A549 treated with Hydrocortisone at 1 μM for 4 hours (cell line): ENCODE measurements at places on chromosomes 3 and 15. TPM values are rescaled to one million over a fixed set of nuclear protein-coding genes. Genes with fewer than 3 reads are reported as not detected.

The CPNE9 gene
- 0.10 to 0.30 TPM (median 0.18 TPM) in 5 replicates for total RNA-seq

The MFGE8 gene
- 309 to 357 TPM (median 315 TPM) in 5 replicates for total RNA-seq

The SLC9C1 gene
- not detected in 5 replicates for total RNA-seq

The NPHP3 gene
- 6.6 to 8.9 TPM (median 8.6 TPM) in 5 replicates for total RNA-seq

The PPP1R2 gene
- total RNA-seq = 14.1 to 19.3 TPM (median 15.7 TPM) in 5 replicates

The ANKRD34C gene
- not detected in 5 replicates for total RNA-seq

The MORC1 gene
- total RNA-seq = not detected in 5 replicates

The CHRNA7 gene
- 3.4 to 5.2 TPM (median 3.8 TPM) in 5 replicates for total RNA-seq

The SMAD6 gene
- 21.5 to 30.5 TPM (median 27.7 TPM) in 5 replicates for total RNA-seq

The CD80 gene
- total RNA-seq = not detected in 5 replicates

The ITGB5 gene
- total RNA-seq = 425 to 500 TPM (median 462 TPM) in 5 replicates

The ZNF502 gene
- 1.5 to 2.3 TPM (median 1.6 TPM) in 5 replicates for total RNA-seq

The PLCH1 gene
- total RNA-seq = 0.79 to 1.1 TPM (median 0.84 TPM) in 5 replicates

The GADL1 gene
- not detected in 5 replicates for total RNA-seq

The TMEM108 gene
- total RNA-seq = not detected in 5 replicates

The SELENOK gene
- total RNA-seq = 18.9 to 22.8 TPM (median 21.9 TPM) in 5 replicates

The LTK gene
- total RNA-seq = 0.03 to 0.10 TPM (median 0.07 TPM) in 5 replicates

The SLC24A5 gene
- not detected in 5 replicates for total RNA-seq

The ABHD5 gene
- total RNA-seq = 18.2 to 26.0 TPM (median 21.1 TPM) in 5 replicates
